Activated T-helper 17 cell treated with anti-CD3 and anti-CD28 coated beads, Interleukin-2, amount 50 U/mL, for 72 hours (primary cell): ENCODE measurements at places on chromosomes 12 and 14. TPM values are rescaled to one million over a fixed set of nuclear protein-coding genes. Genes with fewer than 3 reads are reported as not detected.

DNA sequence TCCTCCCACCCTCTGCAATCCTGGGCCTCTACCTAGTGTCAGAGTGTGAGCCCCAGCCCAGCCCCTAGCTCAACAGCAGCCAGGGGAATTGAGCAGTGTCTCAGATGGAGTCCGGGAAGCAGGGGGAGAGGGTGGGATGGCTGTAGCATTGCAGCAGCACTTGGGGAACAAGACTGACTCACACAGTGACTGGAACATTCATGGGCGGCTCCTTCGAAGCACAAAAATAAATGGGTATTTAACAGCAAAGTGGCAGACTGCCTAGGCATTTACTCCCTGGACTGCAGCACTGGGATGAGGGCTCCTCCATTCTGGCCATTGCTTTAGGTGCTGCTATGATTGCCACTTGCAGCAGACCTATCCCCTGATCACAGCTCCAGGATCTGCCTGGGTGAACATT lies 46.0 kb upstream of the STK38L start:
- ATAC-seq, result no peak

GRCh38 chr14:49770212-49770817 lies 2.4 kb downstream of the KLHDC2 start:
- no peak for ATAC-seq

DNA sequence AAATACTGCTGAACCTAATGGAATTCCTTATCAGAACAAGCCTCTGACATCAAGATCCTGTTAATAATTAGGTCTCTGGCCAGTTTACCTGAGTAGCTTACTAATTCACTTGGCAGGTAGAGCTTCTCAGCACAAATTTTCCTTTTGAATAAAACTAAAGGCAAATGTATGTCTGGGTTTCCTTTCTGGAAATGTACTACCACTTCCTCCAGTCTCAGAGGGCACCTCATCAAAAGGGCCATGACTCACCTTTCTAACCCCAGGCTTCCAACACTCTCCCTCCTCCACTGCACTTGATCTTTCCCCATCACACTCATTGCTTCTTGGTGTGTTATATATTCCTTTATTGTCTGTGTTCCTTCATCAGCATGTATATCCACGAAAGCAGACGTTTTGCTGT lies 90.5 kb downstream of the SLC2A13 start:
- ATAC-seq, result peak; percentile 68

DNA sequence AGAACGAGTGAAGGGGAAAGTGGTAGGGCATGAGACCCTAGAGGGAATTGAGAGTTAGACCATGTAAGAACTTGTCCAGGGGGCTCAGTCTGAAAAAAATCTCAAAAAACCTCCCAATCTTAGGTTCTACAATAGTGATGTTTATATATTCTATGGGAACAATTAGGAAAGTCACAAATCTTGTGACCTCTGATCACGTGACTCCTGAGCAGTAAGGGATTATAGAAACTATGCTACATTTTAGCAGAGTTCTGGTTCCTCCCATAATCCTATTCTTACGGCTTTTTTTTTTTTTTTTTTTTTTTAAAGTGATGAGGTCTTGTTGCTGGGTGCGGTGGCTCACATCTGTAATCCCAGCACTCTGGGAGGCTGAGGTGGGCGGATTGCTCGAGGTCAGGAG lies 5.8 kb downstream of the ADCK1 start:
- no peak for ATAC-seq

DNA sequence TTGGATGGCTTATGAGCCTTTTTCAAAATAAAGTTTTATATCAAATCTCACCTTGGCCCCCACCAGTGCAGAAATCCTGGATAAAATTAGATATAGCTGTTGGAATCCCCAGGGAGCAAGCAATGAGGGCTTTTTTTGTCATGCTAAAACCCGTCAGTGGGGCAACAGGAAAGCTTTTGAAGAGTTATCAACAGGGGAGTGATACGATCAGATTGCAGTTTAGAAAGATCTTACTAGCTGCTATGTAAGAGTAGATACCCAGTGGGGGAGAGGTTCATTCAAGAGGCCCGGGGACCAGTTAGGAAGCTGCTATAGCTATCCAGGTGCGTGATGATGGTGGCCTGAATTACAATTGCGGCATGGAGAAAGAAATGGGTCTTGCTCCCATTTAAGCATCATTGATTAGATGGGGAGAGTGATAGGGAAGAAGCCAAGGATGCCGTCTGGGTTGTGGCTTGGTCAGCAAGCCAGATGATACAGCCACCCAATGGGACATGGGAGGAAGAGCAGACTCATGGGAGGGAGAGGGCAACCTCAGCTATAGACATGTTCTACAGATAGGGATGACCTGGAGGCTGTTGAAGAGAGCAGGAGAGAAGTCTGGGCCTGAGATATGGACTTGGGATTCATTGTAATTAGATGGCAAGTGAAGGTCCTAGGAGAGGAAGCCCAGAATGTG lies 272.4 kb downstream of the DPF3 start:
- no peak for ATAC-seq

- no peak for ATAC-seq
Observed at GRCh38 chr14:87613881-87614280, 379.1 kb downstream of the GALC start.

- peak; percentile 85 for ATAC-seq
Observed at GRCh38 chr12:62522984-62523383, 56.4 kb downstream of the MON2 start.

DNA sequence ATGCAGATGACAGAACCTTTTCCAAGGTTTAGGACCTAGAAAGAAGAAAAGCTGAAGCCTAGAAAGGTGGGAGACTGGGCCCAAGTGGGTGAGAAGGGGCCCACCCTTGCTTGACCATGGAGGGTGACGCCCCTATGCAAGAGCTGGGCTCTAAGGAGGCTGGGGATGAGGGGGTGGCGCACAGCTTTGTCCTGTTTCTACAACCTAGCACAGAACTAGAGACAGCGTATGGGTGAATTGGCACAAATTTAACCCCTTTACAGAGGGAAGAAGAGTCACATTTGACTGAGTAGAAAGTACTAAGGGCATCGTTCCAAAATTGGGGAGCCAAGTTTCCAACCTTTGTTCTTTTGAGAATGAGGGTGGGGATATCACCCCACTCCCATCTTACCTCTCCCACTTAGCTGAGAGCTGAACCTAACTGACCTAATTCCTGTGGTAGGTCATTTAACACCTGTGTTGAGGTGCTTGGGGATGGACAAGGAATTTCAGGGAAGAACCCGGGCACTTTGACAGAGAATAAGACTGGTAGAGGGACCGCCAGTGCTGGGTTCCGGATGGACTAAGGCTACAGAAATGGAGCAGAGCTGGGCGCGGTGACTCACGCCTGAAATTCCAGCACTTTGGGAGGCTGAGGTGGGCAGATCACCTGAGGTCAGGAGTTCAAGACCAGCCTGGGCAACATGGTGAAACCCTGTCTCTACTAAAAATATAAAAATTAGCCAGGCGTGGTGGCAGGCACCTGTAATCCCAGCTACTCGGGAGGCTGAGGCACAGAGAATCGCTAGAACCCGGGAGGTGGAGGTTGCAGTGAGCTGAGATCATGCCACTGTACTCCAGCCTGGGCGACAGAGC lies 5.2 kb downstream of the NFKBIA start:
- ATAC-seq, result no peak

DNA sequence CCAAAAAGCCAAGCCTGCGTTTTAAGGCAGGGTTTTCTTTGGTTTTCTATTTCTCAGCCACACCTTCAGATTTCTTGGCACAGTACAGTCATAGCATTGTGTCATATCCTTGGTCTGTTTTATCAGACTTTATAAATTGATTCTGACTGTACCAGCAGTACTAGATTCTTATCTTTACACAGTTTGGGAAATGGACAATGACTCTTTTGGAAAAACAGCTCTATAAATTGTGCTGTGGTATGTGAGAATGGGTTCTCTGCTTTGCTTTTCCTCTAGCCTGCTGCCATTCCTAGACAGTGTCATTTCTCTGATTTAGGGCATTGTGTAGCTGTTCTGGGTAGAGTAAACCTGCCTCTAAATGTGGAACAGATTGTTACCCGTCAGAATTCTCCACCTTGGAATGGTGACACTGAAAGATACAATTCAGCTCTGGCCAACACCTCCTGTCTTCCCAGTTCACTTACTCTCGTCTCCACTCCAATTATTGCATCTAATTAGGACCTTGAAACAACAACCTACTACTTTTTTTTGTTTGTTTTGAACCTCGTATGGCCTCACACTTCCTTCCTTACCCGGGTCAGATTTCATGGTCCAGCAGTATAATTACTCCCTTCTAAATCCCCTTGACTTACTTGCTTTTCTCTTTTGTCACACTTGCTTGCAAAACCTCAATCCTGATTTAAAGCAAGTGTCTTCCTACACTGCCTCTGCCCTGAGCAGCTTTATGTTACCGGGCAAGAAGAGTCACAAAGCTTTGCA lies 226.3 kb downstream of the ERC1 start:
- peak; percentile 20 for ATAC-seq

DNA sequence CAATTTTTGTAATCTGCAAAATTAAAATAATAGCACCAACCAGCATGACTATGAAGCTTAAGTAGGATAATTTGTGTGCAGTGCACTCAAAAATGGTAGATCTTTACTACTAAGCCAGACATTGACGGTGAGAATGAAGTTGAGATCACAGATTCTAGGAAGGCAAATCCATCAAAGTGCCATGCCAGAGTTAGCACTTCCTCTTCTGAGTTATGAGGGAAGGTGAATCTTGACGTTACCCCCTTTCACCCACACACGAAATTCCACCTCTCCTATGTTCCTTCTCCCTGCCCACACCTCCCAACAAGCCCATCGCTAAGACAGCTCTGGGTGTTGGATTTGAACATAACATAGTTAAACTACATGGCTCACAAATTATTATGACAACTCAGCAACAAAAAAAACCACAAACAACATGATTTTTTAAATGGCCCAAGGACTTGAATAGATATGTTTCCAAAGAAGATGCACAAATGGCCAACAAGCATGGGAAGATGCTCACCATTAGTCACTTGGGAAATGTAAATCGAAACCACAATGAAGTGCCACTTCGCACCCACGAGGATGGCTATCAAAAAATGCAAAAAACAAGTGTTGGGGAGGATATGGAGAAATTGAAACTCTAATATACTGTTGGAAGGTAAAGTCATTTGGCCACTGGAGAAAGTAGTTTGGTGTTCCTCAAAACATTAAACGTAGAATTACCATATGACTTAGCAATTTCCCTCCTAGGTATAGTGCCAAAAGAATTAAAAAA lies 119.3 kb upstream of the RAP1B start:
- peak; percentile 55 for ATAC-seq

DNA sequence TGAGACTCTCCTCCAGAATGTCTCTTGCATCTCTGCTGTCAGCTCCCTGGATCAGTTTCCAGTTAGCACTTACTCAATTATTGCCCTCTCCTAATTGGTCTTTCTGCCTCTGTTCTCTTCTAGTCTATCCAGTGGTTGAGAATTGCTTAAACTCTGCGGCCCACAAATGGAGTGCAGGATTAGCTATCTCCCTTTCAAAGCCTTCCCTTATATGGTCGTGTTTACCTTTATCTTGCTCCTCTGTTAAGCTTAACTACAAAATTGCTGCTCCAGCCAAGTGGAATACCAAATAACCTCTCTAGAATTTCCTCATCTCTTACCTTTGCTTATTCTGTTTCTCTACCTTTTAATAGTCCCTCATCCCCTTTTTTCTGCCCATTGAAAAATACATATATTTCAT lies 132.7 kb downstream of the NRXN3 start:
- ATAC-seq, result no peak

DNA sequence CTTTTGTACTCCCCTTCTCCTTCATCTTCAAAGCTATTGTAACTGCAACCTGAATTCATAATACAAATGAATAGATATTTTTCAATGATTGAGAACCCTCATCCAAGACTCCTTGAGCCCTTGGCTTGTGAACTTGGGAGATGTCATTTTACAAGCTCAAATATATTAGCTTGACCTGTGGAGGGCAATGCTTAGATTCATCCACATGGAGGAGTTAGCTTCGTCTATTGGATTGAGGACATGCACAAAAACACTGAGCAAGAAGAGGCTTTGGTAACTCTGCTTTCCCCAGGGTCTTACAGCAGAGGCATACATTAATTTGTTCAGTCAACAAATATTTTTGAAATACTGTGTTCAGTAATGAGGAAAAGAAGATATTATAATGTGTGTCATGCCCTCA lies 101.1 kb downstream of the OTOGL start:
- no peak for ATAC-seq

DNA sequence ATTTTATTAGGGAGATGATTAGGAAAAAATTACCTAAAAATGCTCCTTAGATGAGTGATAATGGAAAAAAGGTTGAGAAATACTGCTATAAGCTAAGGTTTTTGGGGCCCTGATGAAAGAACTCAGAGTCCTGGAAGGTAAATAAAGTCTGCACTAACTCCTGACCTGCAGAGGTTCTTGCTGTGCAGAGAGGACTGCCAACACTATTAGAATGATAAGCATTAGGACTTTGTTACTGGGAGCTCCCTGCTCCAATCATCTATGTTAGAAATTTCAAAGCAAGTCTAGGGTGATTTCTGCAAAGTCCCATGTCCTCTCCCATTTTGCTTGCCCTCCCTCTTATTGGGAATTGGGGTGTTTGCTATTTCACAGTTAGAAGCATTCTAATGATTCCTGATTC lies 112.2 kb downstream of the SMOC1 start:
- ATAC-seq, result no peak

DNA sequence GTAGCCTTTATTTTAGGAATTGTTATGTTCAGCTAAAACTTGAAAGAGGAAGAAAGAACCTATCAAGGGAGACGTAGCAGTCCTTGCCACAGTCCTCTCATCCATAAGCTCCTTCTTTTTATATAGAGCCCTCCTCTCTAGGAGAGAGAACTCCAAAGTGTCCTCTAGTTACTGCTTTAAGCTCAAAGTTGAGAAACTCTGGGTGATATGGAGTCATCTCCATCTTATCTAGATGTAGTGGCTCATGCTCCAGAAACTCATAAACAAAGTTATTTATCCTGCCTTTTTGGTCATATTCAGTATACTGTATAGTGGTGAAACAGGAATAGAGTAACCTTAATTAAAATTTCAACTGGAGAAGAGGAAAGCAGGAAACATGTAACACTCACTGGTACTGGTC lies 90.4 kb upstream of the ATF7IP start:
- ATAC-seq, result no peak

GRCh38 chr14:105411985-105412770 lies 7.4 kb upstream of the MTA1 start:
- ATAC-seq, result no peak

DNA sequence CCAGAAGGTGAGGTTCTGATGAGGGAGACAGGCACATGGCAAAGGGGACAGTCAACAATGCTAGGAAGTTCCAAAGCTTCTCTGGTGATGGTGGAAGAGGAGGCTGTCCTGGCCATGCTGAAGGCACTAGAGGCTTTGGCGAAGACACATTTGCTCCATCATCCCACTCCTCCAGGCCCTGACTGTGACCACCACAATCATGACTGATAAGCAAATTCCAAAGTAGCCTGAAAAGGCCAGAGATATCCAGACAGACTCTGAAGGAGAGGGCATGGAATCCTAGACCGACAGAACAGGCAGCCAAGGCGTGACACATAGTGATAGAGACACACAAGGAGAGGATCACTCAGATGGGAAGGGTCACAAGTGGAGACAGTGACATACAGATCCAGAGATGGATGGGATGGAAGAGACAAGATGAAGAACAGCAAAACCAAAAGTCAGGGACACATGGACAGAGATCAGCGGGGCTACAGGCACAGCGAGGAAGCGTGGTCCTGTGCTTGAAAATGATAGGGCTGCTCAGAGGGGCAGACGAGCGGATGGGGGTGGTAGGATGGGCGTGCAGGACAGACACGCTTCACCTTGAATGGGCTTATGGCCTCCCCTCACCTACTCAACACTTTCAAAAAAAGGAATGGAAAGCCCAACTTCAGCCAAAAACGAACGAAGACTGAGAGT lies 1.3 kb downstream of the ZFHX2 start:
- ATAC-seq, result no peak

ADCY4 gene
- 2.3 TPM for total RNA-seq

RPAP3 gene
- 44.0 TPM for total RNA-seq

ADGRD1 gene
- 2.7 TPM for total RNA-seq

SLC4A8 gene
- 2.2 TPM for total RNA-seq

CBLN3 gene
- total RNA-seq, result 11.1 TPM

SCARB1 gene
- 20.9 TPM for total RNA-seq

KTN1 gene
- total RNA-seq, result 154 TPM
